ENCODE measurements at places on chromosomes 11 and 22.

DNA sequence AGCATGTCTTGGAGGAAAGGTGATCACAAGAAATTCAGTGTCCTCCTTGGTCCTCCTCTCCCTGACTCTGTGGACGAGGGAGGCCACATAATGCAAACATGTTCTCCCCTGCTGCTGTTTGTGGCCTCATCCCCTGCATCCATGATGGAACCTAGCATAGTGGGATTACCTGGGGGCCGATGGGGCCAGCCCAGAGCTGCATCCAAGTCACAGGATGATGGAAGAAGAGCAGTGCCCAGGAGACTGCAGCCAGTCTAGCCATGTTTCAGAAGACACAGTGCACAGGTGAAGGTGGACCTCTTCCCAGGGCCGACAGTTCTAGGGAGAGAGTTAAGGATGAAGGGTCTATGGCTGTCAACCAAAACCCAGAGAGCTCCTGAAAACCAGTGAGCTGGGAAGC is 213.6 kb upstream of the B3GAT1 start:
- DNase-seq, result no peak

- DNase-seq, result no peak
Observed at GRCh38 chr22:19811811-19812771, 42.6 kb downstream of the GNB1L start.

DNA sequence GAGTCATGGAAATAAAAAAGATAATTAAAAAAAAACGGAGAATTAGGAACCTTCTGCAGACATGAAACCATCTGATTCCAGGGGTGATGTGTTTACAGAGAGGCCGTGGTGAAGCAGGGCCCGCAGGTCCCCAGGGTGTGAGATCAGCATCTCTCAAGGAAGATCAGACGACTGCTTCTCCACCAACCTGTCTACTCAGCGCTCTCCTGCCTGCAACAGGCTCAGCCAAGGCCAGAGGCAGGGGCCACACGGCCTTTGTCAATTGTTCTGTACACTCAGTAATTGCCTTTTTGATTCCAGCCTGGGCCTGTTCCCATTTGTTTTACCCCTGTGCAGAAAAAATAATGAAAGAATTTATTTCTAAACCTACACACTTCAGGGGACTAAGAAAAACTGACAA is 124.6 kb downstream of the NXPE2 start:
- no peak for DNase-seq

GRCh38 chr22:37010174-37010573 is 9.1 kb downstream of the TST start:
- DNase-seq, result no peak

DNA sequence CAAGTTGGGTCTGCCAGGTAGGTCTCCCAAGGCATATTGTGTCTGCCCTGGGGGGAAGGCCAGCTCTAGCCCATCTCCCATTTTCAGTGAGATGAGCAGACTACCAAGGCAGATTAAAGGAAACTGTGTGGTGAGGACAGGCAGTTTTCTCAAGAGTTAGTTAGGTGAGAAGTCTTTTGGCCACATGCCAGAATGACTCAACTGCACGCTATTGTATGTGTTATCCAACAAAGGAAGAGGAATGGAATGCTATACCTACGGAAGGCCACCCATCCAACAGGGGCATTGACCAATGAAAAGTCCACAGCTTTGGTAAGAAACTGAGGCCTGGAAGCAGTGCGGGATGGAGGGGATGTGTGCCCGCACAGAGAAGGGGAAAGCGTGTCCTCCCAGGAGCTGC is 941.7 kb downstream of the NTM start:
- no peak for DNase-seq

DNA sequence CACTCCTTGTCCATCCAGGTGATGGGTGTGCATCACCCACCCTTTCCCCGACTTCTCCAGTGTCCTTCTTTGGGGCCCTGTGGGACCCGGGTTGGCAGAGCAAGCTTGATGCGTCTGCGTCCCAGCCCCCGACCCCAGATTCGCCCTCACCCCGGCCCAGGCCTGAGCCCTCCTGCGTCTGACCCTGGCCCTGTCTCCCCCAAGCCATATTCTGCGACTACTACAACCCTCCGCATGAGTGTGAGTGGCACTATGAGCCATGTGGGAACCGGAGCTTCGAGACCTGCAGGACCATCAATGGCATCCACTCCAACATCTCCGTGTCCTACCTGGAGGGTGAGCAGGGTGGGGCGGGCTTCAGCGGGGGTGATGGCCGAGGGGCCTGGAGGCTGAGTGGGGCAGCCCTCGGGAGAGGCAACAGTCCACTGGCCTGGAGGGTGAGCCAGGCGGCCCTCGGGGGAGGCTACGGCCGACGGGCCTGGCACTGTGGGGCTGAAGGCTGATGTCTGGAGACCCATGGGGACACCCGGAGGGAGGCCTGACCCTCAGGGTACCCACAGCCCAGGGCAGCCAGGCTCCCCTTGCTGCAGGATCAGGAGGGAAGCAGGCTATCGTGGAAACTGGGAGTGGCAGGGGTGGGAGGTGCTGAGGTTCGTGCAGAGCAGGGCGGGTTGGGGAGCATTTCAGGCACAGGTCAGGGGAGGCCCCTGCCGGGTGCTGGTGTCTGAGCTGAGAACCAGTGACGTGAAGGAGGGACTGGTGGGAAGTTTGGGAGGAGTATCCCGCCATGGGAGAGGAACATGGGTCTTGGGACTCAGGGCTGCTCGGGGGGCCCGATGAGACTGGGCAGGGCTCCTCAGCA is 15.3 kb downstream of the MUC2 start:
- no peak for DNase-seq

- no peak for DNase-seq
Observed at GRCh38 chr11:127003260-127003981, 2.9 kb upstream of the KIRREL3 start.

- no peak for DNase-seq
Observed at GRCh38 chr11:34167961-34168360, 62.5 kb downstream of the NAT10 start.

- no peak for DNase-seq
Observed at GRCh38 chr11:114322934-114323333, 26.7 kb downstream of the NNMT start.

- peak; percentile 71 for DNase-seq
Observed at GRCh38 chr11:116879800-116880625, 42.6 kb upstream of the APOA1 start.

DNA sequence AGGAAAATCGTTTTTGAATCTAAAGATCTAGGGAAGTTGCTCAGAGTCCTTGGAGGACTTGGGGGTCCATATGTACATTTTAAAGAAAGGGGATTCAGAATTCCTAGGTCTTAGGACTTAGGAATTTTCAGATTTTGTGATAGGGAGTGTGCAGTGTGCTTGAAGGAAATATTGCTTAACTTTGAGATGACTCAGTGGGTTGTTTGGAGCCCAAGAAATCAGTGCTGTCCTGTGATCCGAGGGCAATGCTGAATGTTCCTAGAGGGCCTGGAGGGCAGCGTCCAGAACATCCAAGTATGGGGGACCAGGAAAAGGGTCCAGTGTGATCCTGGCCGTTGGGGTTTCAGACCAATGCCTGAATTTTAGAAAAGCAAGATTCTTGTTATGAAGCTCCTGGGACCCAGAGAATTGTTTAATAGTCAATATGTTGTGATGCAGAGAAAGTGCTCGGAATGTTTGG is 3.1 kb upstream of the IGF2 start:
- no peak for DNase-seq

GRCh38 chr22:42493393-42493792 is 26.2 kb downstream of the RRP7A start:
- no peak for DNase-seq

DNA sequence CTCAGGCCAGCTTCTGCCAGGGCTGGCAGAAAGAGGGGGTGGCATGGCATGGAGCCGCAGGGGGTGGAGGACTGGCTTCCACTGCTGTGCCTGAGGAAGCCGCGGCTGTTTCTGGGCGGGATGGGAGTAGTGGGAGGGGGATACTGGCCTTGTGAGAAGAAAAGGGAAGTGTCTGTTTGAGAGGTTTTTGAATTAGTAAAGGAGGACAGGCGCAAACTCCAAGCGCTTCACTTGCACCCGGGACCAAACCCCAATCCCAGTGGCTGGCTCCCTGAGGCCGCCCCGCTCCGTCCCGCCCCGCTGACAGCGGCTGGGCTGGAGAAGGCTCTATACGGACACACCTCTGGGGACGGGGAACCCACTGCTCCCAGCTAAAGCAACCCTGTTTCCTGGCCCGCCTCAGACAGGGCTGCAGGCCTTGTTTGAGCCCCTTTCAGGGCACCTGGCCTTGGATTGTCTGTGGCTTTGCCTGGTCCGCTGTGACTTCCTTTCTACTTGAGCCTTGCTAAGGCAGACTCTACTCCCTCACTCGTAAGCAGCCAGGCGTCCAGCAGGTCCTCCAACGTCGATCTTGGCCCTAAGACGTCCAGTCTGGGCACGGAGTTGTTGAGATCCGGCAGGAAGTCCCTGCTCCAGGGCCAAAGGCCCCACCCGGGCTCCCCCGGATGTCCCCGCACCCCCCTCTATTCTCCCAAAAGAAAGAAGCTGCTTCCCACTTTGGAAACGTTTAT is 2.2 kb downstream of the APOA1 start:
- DNase-seq, result no peak
